ENCODE measurements at places on chromosomes 12 and 14.

GRCh38 chr12:120099738-120100137, 16.8 kb downstream of the RAB35 start:
- DNase-seq: no peak

DNA sequence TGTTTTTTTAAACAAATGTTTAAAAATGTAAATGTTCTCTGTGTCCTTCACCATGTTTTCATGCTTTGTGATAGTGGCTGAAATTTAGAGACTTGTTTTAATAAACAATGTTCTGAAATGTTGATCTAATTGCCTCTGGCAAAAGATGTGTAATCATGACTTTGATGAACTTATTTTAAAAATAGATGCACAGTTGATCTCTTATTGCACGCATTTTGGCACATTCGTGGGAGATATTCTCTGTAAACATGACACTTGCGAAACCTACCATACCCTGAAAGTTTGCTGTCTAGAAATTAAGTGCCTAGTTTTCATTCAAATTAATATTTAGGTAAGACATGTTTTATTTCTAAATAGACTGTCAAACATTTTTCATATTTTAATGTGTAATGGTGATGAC, 119.7 kb upstream of the DNM1L start:
- DNase-seq: no peak

GRCh38 chr12:68559246-68559645, 51.5 kb upstream of the RAP1B start:
- DNase-seq: no peak

- no peak for DNase-seq
These were observed 45.2 kb upstream of the MAP1LC3B2 start for GRCh38 chr12:116513944-116514343.

DNA sequence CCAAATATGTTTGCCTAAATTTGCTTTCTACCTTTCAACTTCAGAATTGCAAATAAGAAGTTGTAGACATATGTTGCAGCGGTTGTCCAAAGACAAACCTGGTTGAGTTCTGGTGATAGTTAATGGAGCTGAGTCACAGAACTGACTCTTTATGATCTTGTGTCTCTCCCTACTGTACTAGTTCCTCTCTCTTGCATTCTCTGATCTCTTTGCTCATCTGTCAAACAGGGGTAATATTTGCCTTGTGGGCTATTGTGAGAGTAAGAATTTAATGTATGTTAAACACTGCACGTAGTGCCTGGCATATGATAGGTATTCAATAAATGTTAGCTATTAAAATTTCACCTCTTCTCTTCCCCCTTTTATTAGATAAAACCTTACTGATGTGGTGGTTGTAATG, 283.5 kb upstream of the RGS6 start:
- no peak for DNase-seq
